Stimulated activated CD8-positive, alpha-beta memory T cell treated with anti-CD3 and anti-CD28 coated beads, Interleukin-7, amount 100 ng/mL, for 1 hour (primary cell): ENCODE measurements at places on chromosomes 5 and 9.

GRCh38 chr5:36599986-36600779, 6.2 kb upstream of the SLC1A3 start:
- no peak for DNase-seq

GRCh38 chr9:87599901-87600610, 102.4 kb downstream of the DAPK1 start:
- no peak for DNase-seq

DNA sequence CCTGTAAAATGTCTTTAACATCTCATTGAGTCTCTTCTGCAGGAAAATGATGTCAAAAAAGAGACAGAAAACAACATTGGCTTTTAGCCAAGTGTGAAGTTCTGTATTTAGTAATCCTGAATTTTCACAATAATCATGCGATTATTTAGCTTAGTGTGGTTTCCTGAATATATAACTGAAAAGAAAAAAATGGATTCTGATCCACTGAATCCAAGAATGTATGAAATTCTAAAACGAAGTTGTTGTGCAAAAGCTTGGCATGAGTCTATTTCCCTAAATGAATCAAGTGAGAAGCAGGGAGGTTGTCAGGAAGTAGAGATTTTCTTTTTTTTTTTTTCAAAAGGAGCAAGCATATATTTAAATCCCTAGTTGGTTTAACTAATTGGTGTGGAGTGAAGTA, 145.9 kb upstream of the CDH6 start:
- DNase-seq: no peak

GRCh38 chr5:83204651-83205050, 127.3 kb downstream of the XRCC4 start:
- DNase-seq: no peak

DNA sequence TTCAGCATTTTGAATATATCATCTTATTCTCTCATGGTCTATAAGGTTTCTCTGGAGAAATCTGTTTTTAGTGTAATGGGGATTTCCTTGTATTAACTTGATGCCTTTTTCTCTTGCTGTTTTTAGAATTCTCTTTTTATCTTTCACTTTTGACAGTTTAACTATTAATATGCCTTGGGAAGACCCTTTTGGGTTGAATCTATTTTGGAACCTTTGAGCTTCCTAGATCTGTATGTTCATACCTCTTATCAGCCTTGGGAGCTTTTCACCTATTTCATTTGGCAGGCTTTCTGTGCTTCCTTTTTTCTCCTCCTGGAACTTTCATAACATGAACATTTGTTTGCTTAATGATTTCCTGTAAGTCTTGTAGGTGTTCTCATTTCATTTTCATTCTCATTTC, 22.2 kb downstream of the RCL1 start:
- no peak for DNase-seq

GRCh38 chr9:114656301-114656700, 1.3 kb downstream of the TEX53 start:
- no peak for DNase-seq

DNA sequence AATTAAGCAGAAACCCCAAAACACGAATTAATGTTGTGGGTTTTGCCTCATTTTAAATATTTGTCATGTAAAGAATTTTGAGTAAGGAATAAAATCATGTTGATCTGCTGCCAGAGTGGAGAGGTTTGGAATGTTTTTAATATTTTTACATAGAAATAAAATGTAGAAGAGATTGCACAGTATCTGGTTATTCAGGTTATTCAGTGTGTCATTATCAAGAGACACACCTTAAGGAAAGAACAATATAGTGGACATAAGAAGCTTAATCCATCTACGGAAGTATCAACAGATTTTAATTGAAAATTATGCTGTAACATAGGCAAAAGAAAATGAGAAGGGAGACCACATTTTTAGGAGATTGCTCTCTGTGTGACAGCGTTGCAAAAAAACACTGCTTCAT, 410.4 kb downstream of the MED10 start:
- DNase-seq: no peak

DNA sequence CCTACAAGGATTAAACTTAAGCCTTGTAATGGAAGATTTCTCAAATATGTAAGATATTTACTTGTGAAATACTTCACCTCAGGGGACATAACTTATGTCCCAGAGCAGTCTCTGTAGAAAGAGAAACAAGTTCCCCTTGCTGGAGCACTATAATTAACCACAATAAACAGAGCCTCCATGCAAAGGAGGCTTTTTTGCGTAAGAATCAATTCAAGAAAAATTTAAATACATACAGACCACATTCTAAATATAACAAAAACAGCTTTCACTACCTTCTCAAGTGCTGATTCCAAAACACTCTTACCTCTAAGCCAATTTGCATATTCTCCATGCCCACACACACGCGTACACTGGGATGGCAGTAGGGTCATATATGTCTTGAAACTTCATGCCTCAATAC, 30.7 kb upstream of the CCNB1 start:
- no peak for DNase-seq

DNA sequence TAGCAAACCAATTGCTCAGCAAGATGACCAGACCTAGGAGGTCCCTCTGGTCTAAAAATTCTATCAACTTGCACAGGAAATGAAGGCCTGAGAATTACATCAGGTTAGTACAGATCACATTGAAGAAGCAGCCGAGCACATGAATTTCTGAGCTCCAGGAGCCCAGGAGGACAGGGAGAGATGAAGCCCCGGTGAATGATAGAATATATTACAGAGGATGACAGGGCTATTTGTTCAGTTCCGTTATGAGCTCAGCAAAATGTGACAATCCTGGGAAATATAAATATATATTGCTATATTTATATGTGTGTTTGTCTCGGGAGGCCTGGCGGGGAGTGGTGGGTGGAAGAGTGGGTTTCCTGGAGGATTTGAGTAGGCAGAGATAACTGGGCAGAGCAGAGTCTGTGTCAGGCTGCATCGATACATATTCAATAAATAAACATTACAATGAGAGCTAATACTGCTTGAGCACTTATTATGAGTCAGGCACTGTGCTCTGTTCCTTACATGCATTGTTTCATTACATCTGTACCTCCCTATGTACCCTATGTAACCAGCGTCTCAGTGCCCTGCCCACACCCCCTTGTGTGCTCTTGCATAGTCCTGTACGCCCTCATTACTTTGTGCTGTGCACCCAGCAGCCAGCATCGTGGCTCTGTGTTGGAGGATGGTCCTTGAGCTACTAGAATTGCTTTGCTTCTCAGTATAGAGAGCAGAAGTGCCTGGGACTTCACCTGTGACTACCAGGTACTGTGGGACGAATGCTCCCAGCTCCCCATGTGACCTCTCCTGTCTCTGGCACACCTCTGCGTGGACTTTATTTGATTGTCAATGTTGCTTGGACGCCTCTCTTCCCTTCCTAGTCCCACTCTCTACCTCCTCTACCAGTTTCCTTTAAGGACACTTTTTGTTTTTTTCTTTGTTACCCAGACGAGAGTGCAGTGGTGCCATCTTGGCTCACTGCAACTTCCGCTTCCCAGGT, 58.1 kb upstream of the KLF9 start:
- DNase-seq: no peak

DNA sequence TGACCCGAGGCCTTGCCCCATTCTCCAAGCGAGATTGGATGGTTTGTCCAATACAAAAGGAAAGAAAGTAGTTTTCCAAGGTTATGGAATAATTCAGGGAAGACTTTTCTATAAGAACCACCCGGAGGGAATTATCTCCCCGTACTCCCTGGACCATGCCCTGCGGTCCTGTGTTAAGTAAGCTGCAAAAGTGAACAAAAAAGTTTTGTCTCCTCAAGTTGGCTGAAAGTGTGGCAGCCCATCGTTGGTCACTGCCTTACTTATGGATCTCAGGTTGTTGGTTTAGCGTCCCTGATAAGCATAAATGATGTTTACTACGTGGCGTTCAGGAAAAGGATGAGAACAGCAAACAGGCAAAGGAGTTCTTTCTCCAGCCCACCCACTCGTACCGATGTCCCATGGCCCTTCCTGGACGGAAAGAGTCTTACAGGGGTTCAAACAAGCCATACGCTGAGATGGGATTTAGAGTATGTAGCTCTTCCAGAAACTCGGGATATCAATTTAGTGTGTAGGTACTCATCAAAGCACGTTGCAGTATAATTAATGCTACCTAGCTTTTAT, 413 bp upstream of the AUH start:
- no peak for DNase-seq

- no peak for DNase-seq
These were observed 666.8 kb downstream of the PTPRD start for GRCh38 chr9:9945966-9946365.

GRCh38 chr5:100647461-100648230, 112.5 kb downstream of the FAM174A start:
- DNase-seq: no peak

- DNase-seq: no peak
These were observed 71.9 kb downstream of the ACTL7B start for GRCh38 chr9:108783731-108784495.

DNA sequence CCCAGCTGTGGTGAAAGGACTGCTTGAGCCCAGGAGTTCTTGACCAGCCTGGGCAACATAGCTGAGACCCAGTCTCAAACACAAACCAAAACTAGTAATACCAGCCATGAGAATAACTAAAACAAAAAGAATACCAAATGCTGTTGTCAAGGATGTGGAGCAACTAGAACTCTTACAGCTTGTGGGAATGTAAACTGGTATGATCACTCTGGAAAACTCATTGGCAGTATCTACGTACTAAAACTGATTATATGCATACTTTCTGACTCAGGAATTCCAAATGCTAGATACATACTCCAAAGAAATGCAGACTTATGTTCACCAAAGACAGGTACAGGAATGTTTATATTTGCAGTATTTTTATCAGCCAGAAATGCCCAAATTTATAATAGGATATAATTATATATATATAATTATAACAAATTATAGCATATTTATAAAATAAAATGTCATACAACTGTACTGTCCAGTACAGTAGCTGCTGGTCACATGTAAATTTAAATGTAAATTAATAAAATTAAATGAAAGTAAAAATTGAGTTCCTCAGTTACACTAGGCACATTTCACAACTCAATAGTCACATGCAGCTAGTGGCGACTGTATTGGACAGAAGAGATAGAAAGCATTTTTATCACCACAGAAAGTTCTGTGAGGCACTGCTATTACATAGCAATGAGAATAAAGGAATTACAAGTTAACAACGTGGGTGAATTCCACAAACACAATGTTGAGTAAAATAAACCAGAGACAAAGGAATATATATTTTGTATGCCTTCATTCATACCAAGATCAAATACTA, 118.5 kb downstream of the GNAQ start:
- DNase-seq: no peak

- DNase-seq: no peak
These were observed 22.9 kb upstream of the TEX10 start for GRCh38 chr9:100375658-100376057.

DNA sequence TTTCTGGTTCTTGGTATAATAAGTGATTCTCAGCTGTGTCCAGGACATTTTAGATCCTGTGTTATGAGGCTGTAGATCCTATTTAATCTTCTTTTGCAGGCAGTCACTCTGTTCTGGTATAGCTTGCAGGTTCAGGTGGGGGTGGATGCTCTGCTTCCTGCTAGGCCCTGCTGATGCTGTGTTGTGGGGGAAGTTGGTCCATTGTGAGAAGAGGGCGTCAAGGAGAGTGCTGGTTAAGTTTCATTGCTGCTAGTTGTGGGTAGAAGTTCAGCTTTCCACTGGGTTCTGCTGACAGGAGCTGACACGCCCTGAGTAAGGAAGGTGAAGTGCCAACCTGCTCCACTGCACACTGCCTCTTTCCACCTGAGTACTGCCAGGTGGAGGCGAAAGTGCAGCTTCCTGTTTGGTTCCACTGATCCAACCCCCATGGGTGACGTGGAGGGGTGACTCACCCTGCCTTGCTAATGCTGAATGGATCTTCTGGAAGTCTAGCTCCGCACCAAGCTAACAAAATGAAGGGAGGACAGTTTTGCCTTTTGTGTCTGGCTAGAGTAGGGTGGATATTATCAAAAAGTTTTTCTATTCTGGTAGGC, 16.3 kb downstream of the NMRK1 start:
- DNase-seq: no peak

DNA sequence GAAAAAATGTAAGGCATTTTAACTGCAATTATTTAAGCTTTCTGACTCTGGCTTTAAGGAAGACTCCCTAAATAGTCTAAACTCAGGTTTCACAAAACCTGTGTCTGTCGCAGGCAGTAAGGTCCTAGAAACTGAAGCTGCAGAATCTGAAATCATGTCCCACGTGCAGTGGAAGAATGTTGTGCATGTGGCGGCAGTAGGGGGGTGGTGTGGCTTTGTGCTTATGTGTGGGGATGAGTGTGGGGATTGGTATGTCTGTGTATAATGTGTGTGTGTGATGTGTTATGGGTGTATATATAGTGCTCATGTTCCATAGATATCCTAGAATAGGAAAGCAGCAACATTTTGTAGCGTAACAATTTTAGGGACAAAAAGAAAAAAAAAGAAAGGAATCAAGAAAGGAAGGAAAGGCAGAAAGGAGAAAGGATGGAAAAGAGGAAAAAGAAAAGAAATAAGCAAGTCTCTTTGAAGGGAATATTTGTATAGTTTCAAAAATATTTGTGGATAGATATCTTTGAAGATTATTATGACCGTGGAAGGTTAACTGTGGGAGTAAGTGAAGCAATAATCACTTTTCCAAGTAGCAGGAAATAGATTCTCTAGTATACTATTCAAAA, 6.6 kb downstream of the ANKDD1B start:
- DNase-seq: no peak

GRCh38 chr5:154620411-154620810, 134.8 kb upstream of the LARP1 start:
- DNase-seq: no peak

DNA sequence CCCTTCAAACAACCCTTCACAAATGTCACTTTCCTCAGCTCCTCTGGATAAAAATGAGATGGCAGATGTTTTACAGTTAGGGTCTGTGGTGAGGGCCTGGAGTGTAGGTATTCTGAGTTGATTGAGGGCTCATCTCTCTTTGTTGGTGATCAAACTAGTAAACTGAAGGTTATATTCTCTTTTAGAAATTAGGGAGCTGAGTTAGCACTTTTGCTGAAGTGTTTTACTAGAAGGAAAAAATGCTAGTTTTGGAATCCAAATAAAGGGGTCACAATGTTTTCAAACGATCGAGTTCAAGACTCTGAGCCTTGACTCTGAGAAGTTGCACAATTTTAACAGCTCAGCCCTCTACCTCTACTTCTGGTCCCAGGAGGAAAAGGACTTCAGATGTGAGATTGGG, 23.4 kb downstream of the RHOBTB3 start:
- no peak for DNase-seq

- no peak for DNase-seq
These were observed 1046.9 kb downstream of the CDH12 start for GRCh38 chr5:21806271-21806670.

- DNase-seq: no peak
These were observed 46.4 kb upstream of the PSD2 start for GRCh38 chr5:139749242-139749641.

DNA sequence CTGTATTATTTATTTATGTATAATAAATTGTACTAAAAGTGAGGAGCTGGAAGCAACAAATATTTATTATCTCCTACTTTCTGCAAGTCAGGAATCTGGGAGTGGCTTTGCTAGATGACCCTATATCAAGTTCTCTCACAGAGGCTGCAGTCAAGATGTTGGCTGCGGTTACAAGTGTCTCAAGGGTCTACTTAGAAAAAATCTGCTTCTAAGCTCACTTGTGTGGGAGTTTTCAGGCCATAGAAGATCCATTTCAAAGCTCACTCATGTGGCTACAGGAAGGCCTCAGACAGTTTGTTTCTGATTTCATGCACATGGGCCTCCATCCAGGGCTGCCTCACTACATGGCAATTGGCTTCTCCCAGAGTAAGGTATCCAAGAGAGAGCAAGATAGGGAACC, 551.1 kb downstream of the CAAP1 start:
- no peak for DNase-seq
